ENCODE measurements at places on chromosomes 4 and X. TPM values are rescaled to one million over a fixed set of nuclear protein-coding genes. Genes with fewer than 3 reads are reported as not detected.

DNA sequence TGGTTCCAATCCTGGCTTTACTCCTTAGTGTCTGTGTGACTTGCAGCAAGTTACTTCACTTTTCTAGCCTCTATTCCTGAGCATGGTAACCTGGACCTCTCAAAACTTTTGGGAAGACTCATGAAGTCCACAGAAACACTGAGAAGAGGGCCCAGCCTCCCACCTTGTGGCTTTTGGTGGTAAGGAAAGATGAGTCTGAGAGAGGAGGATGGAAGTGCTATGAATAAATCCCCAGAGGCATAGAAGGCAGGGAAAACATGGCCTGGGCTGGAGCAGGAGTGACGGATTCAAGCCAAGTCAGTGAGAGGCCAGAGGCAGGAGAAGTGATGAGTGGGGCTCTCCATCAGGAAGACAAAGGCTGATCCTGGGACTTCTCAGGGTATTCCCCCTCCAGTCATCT lies 10.9 kb upstream of the MAGEA4 start:
- no peak for DNase-seq

- DNase-seq = no peak
Observed at GRCh38 chr4:1713003-1713851, 1.1 kb upstream of the SLBP start.

- no peak for DNase-seq
Observed at GRCh38 chrX:114619874-114620273, 36.0 kb downstream of the HTR2C start.

- DNase-seq = no peak
Observed at GRCh38 chrX:133947996-133948395, 37.4 kb downstream of the GPC3 start.

- DNase-seq = no peak
Observed at GRCh38 chr4:150315175-150315574, 236.9 kb downstream of the DCLK2 start.

GRCh38 chr4:114472269-114473032 lies 126.2 kb upstream of the UGT8 start:
- no peak for DNase-seq

YIPF7 gene
- polyA plus RNA-seq = not detected

GAGE12E gene
- polyA plus RNA-seq = not detected

ESX1 gene
- not detected for polyA plus RNA-seq

ITM2A gene
- polyA plus RNA-seq = not detected

ADRA2C gene
- polyA plus RNA-seq = 4.8 TPM

KLF8 gene
- 0.01 TPM for polyA plus RNA-seq

SPARCL1 gene
- not detected for polyA plus RNA-seq

RBM47 gene
- polyA plus RNA-seq = 41.5 TPM

MMRN1 gene
- not detected for polyA plus RNA-seq

CXCL6 gene
- polyA plus RNA-seq = 0.16 TPM
